GM23338 (cell line): ENCODE measurements at places on chromosomes 7 and 10. TPM values are rescaled to one million over a fixed set of nuclear protein-coding genes. Genes with fewer than 3 reads are reported as not detected.
A peak's percentile ranks its signal among the peaks of the same experiment; 100 is the strongest.

Gene GRID2IP
- 1.5 TPM in 2 replicates for total RNA-seq

DNA sequence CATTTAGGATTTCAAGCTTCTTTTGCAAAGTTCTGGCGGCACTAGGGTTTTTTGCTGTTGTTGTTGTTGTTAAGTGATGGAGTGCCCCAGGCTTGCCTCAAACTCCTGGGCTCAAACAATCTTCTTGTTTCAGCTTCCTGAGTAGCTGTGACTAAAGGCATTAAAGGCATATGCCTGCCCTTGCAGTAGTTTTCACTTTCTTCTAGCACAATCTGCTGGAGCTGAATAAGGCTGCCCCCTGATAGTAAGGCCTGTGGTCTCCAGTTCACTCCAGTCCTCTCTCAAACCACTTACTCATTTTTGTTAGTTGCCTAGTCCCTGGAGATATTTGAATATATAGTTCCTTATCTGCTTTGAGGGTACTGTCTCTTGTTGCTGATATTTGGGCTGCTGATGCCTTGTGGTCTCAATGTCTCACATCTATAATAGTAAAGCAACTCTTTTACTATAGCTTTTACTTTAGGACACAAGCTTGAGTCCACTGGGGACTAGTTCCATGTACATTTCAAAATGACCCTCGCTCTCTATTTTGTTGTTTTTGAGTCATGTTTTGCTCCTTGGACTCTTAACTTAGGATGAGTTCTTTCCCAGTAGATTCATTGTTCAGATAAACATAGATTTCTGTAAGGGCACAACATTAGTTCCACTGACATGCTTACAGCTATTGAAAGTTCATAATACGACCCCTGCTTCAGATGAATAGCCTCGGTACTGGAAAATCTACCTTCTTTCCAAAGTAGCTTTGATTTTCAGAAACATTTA, 25.5 kb downstream of the PHF14 start:
- peaks cover 13% of the 10 kb centered on the region for H3K36me3 ChIP-seq
- DNase-seq, result no peak
- no peaks in the 10 kb centered on the region for H3K27me3 ChIP-seq

Gene ATOH7
- 1.2 and 1.8 TPM in 2 replicates for total RNA-seq

DNA sequence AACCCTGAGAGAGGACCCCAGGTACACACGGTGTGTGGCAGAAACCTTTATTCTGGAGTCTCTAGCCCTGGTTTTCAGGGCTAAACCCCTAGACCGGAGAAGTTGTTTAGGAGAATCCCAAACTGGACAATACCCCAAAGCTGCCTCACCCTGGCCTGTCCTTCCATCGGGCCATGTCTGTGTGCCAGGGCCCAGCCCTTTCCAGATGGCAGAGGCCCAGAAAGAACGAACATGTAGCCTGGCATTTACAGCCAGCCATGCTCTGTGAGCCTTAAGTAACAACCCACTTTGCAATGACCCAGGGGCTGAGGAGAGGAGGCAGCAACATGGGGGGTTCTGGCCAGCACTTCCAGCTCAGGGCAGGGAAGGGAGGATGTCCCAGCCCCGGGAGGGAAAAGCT, 142.1 kb downstream of the NEURL1 start:
- H3K4me1 ChIP-seq, result peaks cover 29% of the 10 kb centered on the region
- DNase-seq, result no peak
- H3K4me3 ChIP-seq, result no peak overlapping the region
- no peaks in the 10 kb centered on the region for H3K36me3 ChIP-seq

DNA sequence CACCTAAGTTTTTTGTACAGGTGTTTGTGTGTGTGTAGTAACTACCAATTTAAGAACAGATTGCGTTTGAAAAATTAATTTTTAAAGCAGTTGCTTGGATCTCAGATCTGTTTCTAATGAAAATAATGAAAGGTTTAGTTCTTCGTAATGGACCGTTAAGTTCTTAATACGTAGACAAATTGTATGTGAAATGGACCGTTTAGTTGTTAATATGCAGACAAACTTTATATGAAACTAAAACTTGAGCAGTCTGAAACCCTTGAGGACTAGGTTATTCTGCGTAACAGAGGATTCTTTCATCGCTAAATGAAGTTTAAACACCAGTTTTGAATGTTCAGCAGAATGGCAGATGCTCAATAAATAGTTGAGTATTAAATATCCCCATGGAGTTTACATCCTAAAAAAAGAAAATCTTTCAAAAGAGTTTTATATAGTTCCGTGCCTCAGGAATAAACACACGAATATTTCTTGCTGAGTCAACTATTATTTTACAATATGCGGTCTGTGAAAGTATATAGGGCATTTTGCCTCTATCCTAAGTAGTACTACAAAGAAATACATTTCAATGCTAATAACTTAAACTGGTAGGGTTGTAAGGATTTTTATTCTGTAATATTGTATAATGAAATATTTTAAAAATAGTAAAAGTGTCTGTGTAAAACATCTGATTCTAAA, 1.2 kb downstream of the DBF4 start:
- H3K27me3 ChIP-seq, result no peaks in the 10 kb centered on the region
- peak overlapping the region; percentile 99 for H3K27ac ChIP-seq
- H3K36me3 ChIP-seq, result peaks cover 28% of the 10 kb centered on the region
- DNase-seq, result no peak
- peak overlapping the region; percentile 70 for H3K4me3 ChIP-seq

- H3K36me3 ChIP-seq, result no peaks in the 10 kb centered on the region
- no peak overlapping the region for H3K27ac ChIP-seq
- no peaks in the 10 kb centered on the region for H3K27me3 ChIP-seq
- DNase-seq, result no peak
Measured at GRCh38 chr10:123303581-123304337, 149.6 kb downstream of the BUB3 start.

GRCh38 chr7:50634378-50634777, 69.2 kb upstream of the DDC start:
- H3K4me3 ChIP-seq, result no peak overlapping the region
- DNase-seq, result no peak
- no peak overlapping the region for H3K27ac ChIP-seq
- no peaks in the 10 kb centered on the region for H3K27me3 ChIP-seq
- H3K4me1 ChIP-seq, result peaks cover 32% of the 10 kb centered on the region

DNA sequence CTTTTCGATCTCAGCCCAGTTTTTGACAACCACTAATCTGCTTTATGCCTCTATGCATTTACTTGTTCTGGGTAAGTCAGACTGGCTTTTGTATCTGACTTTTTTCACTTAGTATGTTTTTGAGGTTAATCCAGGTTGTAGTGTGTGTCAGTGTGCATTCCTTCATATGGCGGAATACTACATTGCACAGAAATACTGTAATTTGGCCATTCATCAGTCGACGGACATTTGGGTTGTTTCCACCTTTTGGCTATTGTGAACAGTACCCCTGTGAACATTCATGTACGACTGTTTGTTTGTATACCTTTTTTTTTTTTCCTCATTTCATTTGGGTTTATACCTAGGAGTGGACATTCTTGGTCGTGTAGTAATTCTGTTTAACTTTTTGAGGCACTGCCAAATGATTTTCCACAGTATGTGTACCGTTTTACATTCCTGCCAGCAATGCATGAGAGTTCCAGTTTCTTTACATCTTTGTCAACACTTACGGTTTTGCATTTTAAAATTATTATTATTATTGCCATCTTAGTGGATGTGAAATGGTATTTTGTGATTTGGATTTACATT, 57.4 kb downstream of the MKLN1 start:
- no peaks in the 10 kb centered on the region for H3K36me3 ChIP-seq
- H3K27me3 ChIP-seq, result no peaks in the 10 kb centered on the region
- peaks cover 20% of the 10 kb centered on the region for H3K4me1 ChIP-seq
- no peak overlapping the region for H3K4me3 ChIP-seq
- H3K27ac ChIP-seq, result no peak overlapping the region

Gene PTPRN2
- total RNA-seq, result 3.7 and 4.0 TPM in 2 replicates

Gene GIMAP8
- total RNA-seq, result not detected in 2 replicates

Gene TWNK
- 24.5 and 29.4 TPM in 2 replicates for total RNA-seq

DNA sequence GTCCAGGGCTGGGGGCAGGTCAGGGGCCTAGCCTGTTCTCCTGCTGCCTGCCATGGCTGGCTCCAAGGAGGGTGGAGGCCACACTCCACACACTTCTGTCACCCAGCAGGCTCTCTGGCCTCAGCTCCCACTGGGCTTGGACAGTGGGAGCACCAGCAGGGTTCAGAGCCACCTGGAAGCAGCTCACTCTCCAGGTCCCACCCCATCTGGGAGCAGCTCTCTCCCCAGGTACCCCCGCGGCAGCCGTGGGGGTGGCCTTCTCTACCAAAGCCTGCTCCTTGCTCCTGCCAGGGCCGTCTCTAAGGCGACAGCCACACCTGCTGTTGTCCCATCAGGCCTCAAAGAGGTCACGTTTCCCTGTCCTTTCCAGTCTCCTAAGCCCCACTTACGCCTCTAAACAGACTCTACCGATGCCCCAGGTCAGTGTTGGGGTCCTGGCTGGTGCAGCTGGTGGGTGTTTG, 142.5 kb upstream of the RET start:
- H3K27ac ChIP-seq, result no peak overlapping the region
- no peaks in the 10 kb centered on the region; the same call in 1 of the 2 replicates for H3K4me1 ChIP-seq
- H3K36me3 ChIP-seq, result no peaks in the 10 kb centered on the region
- H3K27me3 ChIP-seq, result peaks cover 27% of the 10 kb centered on the region
- peak overlapping the region; percentile 78 for H3K4me3 ChIP-seq

Gene SLC13A1
- not detected in 2 replicates for total RNA-seq

GRCh38 chr10:104303594-104304355, 34.5 kb downstream of the ITPRIP start:
- H3K36me3 ChIP-seq, result peaks cover 6% of the 10 kb centered on the region; the same call in 1 of the 2 replicates
- H3K4me1 ChIP-seq, result no peaks in the 10 kb centered on the region
- no peaks in the 10 kb centered on the region for H3K27me3 ChIP-seq
- H3K27ac ChIP-seq, result no peak overlapping the region
- no peak for DNase-seq

DNA sequence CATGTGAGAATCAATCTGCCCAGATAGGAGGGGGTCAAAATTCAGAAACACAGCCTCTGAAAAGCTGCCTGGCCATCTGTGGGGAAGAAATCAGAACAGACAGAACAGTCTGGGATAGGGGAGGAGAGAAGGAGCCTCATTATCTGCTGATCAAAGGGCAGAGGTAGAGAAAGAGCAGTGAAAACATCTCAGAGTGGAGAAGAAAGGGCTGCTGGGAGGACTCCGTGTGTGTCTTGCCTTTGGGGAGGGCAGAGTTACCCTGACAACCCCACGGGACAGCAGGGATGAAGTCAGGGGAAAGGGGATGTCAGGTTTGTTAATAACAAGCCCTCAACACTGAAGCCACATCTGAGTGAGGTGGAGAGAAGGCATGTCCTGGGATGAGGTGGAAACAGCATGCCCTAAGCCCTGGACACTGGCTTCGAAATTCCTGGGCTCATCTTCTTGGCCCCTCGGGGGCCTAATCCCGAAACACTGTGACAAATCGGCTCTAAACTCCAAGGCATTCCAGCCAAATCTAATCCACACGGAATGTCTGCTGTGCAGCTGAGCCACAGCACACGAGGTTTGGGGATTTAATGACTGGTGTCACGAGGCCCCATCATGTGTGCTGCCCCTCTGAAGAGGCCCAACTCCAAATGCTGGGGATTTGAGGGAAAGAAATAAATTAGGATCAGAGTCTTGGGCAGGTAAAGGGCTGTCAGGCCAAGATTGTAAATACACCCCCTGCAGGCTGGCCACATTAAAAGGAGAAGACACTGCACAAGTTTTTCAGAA, 82.8 kb upstream of the FGFR2 start:
- no peak overlapping the region for H3K27ac ChIP-seq
- no peak for DNase-seq
- no peak overlapping the region for H3K4me3 ChIP-seq
- H3K36me3 ChIP-seq, result no peaks in the 10 kb centered on the region
- no peaks in the 10 kb centered on the region; the same call in 1 of the 2 replicates for H3K4me1 ChIP-seq
- H3K27me3 ChIP-seq, result no peaks in the 10 kb centered on the region

Gene FANK1
- 0.69 TPM in 1 of 2 replicates, not detected in the other for total RNA-seq

Gene GPAM
- 16.6 and 18.1 TPM in 2 replicates for total RNA-seq

- no peak overlapping the region for H3K27ac ChIP-seq
- no peaks in the 10 kb centered on the region for H3K4me1 ChIP-seq
- H3K4me3 ChIP-seq, result no peak overlapping the region
- DNase-seq, result no peak
Measured at GRCh38 chr7:54245020-54245419, 297.2 kb upstream of the VSTM2A start.

Gene CRHR2
- 0.14 and 0.23 TPM in 2 replicates for total RNA-seq

DNA sequence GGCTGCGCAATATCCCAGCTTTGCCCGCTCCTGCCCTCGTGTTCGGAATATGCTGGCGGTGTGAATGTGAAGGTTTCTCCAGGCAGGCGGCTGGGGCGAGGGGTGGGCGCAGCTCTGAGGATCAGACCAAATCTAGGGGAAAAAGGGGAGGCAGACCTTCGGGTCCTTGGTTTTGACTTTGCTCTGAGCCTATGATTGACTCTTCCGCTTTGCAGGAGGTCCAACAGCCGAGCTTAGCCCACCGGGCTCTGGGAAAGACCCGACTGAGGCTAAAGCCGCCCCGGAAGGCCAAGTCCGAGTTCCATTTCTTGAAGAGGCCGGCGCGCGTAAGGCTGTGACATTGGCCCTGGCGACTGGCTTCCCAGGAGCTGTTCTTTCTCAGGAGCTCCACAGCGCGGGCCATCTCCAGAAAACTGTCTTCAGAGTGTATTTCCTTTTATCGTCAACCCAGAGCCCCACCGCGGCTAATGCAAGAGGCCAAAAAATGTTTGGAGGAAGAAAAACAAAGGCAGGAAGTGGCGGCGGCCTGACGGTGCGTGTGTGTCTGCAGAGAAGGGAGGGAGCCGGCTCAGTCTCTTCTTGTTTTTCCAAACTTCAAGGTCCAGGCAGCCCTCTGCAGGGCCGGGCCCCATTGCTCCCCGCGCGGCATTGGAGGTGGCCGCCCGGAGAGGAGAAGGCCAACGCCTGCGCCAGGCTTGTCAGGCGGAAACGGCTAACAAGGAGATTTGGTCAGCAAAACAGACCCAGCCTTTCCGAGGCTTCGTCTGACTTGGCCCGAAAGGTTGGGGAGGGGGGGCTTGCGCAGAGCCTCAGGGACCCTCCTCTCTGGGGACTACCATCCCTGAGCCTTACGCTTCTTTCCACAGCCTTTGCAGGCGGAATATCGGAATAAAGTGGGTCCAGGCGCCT, 3.6 kb upstream of the HOXA11 start:
- DNase-seq, result peak; percentile 72
- H3K27me3 ChIP-seq, result peaks cover 100% of the 10 kb centered on the region
- H3K4me3 ChIP-seq, result peak overlapping the region; percentile 48
- no peak overlapping the region for H3K27ac ChIP-seq

Gene CHST15
- total RNA-seq, result 10.9 and 11.2 TPM in 2 replicates
